ENCODE measurements at places on chromosomes 16 and 17. TPM values are rescaled to one million over a fixed set of nuclear protein-coding genes. Genes with fewer than 3 reads are reported as not detected.

Gene CCL8
- total RNA-seq, result not detected

Gene EEF2K
- total RNA-seq, result 36.7 TPM

Gene MYL4
- total RNA-seq, result 0.82 TPM

Gene CACNG1
- not detected for total RNA-seq

Gene ADCY7
- total RNA-seq, result 131 TPM

Gene RASL10B
- 0.37 TPM for total RNA-seq

Gene KRTAP9-8
- total RNA-seq, result not detected

Gene TMEM92
- total RNA-seq, result 0.07 TPM

Gene RND2
- not detected for total RNA-seq

Gene NFE2L1
- 80.8 TPM for total RNA-seq

Gene KRTAP9-2
- not detected for total RNA-seq

Gene ADAMTS18
- total RNA-seq, result not detected

Gene UMOD
- total RNA-seq, result not detected

Gene AOC2
- 1.8 TPM for total RNA-seq

Gene CCDC200
- total RNA-seq, result not detected

Gene TMC6
- 347 TPM for total RNA-seq

Gene PARN
- total RNA-seq, result 40.7 TPM

Gene OR1A1
- total RNA-seq, result not detected

Gene WSCD1
- total RNA-seq, result not detected

Gene CPNE7
- total RNA-seq, result 0.38 TPM

Gene CDYL2
- 60.8 TPM for total RNA-seq

Gene ABCC12
- not detected for total RNA-seq

Gene HCRT
- total RNA-seq, result not detected

Gene SRSF2
- total RNA-seq, result 443 TPM

Gene ARMC7
- total RNA-seq, result 14.5 TPM

Gene MVD
- 134 TPM for total RNA-seq

Gene SLC13A2
- total RNA-seq, result not detected

Gene HS3ST2
- total RNA-seq, result not detected

Gene GAS2L2
- total RNA-seq, result not detected

Gene TUBD1
- 15.5 TPM for total RNA-seq

Gene ZFPM1
- total RNA-seq, result 15.1 TPM

Gene NPIPA2
- total RNA-seq, result 1.4 TPM

Gene ATP2A1
- 3.4 TPM for total RNA-seq

Gene AOC3
- total RNA-seq, result 1.5 TPM

Gene DNAH3
- total RNA-seq, result 0.02 TPM

Gene HAS3
- 0.47 TPM for total RNA-seq

Gene KRTAP4-3
- not detected for total RNA-seq

Gene KLHL36
- total RNA-seq, result 44.9 TPM

Gene USP7
- total RNA-seq, result 159 TPM

Gene TCAP
- 1.1 TPM for total RNA-seq

Gene SPNS2
- total RNA-seq, result 1.1 TPM

Gene NOG
- not detected for total RNA-seq

Gene TPSAB1
- total RNA-seq, result not detected

Gene CSNK2A2
- total RNA-seq, result 72.5 TPM

Gene C16orf92
- total RNA-seq, result not detected

Gene RUNDC3A
- total RNA-seq, result not detected

Gene TNFSF13
- total RNA-seq, result 2.5 TPM

Gene TRIM65
- 33.3 TPM for total RNA-seq

Gene ZNF469
- total RNA-seq, result 0.26 TPM

Gene TPSG1
- not detected for total RNA-seq

Gene MILR1
- total RNA-seq, result 0.82 TPM

Gene TEKT3
- total RNA-seq, result not detected

Gene NTN3
- not detected for total RNA-seq
